ENCODE measurements at places on chromosomes 16 and 17.

DNA sequence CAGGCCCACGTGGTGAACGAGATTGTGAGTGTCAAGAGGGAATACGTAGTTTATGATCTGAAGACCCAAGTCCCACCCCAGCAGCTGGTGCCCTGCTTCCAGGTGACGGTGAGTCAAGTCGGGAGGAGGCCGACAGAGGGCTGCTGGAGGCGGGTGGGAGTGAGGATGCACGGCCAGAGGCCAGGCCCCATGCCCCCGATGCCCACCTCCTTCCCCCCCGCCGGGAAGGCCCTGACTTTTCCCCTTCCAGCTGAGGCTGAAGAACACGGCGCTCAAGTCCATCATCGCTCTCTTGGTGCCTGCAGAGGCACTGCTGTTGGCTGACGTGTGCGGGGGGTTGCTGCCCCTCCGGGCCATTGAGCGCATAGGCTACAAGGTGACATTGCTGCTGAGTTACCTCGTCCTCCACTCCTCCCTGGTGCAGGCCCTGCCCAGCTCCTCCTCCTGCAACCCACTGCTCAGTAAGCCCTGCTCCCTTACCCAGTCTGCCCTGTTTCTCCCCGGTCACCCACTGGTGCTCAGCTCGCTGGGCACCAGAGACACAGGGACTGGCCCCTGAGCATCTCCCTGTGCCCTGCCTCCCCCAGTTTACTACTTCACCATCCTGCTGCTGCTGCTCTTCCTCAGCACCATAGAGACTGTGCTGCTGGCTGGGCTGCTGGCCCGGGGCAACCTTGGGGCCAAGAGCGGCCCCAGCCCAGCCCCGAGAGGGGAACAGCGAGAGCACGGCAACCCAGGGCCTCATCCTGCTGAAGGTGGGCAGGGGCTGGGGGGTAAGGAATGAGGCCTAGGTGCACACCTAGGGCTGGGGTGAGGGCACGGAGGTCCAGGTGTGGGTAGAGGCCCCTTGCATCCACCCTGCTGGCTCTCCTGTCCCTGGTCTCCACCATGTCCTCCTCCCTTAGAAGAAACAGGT, 2.6 kb downstream of the ZACN start:
- no peak for DNase-seq

GRCh38 chr16:56669840-56670619, 416 bp downstream of the MT1H start:
- DNase-seq = no peak

DNA sequence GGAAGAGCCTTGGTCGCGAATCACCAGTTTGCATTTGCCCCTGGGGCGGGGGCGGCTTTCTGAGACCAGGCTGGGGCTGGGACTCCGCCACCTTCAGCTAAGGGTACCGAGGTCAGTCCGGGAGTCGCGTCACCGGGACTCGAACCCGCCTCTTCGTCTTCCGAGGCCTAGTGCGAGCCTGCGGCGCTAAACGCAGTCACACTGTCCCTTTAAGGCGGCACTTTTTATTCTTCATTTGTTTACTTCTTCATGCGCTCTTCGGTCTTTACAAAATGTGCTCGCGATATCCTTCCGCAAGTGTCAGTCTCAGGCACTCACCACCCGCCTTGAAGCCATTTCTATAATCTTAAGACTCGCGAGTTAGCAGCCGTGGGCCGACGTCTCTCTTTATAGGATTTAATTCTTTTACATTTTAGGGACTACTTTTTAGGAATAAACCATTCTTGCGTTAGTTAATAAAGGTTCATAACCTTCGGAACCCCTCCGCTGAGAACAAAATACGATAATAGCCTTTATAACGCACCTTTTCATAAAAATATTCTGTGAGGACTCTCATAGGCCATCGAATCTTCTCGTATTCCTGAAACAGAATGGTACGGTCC, 593 bp upstream of the HEXIM1 start:
- DNase-seq = peak; percentile 92

DNA sequence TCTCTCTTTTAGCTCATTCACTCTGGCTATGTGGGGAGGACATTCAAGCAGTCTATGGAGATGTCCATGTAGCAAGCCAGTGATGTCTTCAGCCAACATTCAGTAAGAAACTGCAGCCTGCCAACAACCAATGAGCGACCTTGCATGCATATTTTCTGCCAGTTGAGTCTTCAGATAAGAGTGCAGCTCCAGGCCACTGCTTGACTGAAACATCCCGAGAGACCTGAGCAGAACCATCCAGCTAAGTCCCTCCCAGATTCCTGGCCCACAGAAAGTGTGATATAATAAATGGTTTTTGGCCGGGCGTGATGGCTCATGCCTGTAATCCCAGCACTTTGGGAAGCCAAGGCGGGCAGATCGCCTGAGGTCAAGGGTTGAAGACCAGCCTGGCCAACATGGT, 10.5 kb upstream of the C17orf58 start:
- no peak for DNase-seq

DNA sequence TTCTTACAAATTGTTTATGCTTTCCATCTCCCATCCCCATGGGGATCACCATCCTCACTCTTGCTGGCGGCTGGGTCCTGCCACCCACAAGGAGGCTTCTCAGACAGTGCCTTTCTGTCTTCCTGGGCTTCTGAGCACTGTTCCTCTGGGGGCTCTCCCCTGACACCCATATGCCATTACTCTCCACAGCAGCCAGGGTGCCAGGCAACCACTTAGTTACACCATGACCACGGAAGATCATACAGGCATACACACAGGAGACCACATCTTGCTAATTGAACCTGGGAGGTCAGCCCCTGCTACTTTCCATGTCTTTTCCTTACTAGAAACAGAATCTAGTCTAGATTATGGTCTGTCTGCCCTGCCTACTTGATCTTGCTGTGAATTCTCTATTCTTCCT, 27.7 kb upstream of the HS3ST2 start:
- DNase-seq = no peak

- DNase-seq = no peak
Measured at GRCh38 chr17:82108038-82108437, 10.0 kb upstream of the FASN start.

DNA sequence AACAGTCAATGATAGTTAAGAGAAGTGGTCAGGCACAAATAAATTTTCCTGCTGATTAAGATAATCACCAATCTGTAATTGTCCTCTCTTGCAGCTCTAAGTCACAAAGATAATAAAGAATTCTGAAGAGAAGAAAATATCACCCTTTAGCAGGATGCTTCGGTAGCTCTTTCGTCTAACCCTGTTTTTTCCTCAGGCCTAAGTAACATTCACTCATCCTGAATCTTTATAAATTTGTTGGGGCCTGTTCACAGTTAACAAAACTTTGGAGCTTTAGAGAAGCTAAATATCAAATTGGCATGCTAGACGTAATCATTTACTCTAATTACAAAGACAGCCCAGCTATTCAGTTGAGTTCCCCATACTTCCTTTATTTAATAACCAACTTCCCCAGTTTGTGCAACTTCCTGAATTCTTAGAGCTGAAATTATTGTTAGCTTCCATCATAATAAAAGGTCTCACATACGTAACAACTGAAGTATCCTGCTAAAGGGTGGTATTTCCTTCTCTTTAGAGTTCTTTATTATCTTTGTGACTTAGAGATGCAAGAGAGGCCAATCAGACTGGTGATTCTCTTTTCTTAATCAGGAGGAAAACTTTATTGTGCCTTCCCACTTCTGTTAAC, 118.6 kb downstream of the TANGO6 start:
- peak; percentile 1 for DNase-seq

DNA sequence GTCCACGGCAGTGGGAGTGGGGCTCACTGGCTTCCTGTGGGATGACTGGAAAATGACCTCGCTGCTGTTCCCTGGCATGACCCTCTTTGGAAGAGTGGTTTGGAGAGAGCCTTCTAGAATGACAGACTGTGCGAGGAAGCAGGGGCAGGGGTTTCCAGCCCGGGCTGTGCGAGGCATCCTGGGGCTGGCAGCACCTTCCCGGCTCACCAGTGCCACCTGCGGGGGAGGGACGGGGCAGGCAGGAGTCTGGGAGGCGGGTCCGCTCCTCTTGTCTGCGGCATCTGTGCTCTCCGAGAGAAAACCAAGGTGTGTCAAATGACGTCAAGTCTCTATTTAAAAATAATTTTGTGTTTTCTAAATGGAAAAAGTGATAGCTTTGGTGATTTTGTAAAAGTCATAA, 7.8 kb upstream of the RNF213 start:
- DNase-seq = peak; percentile 84

DNA sequence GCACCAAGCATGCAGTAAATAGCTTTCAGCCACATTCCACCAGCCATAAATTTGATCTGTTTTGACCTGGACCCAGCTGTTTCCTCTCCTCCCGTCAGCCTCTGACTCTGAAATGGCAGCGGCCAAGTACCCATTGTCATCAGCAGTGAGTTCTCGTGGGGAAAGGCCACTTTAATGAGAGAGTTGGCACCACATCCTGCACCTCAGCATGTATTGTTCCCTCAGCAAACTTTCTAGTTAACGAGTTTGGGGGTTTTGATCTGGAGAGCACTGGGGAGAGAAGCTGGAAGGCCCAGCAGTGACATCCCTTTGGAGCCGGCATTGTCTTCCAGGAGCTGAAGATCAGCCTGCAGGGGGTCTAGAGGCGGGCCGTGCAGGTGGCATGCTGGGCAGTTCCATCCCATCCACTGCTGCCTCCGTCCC, 84.9 kb downstream of the RPA1 start:
- no peak for DNase-seq

GRCh38 chr16:3051494-3051893, 5.1 kb downstream of the MMP25 start:
- no peak for DNase-seq

DNA sequence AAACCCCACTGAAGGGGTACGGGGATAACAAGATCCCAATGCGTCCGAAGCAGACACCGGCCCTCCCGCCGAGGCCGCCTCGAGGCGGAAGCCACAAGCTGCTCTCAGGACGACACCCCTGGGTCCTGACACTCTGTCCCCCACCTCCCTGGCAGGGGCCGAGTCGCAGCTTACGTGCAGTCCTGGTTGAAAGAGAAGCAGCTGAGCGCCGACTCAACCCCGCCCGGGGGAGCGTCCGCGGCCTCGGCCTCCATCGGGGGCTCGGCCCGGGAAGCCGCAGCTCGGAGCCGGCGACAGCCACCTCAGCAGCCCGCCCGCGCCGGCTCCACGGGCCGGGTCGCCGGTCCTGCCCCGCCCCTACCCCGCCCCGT, at the start of gene WIPI1:
Gene WIPI1 (minus strand): TSS at position 329 of the 371 bp plus-strand sequence. CDS start 75 bp downstream, at position 254.
- DNase-seq = no peak

GRCh38 chr16:48895142-48895541, 285.2 kb upstream of the N4BP1 start:
- no peak for DNase-seq

DNA sequence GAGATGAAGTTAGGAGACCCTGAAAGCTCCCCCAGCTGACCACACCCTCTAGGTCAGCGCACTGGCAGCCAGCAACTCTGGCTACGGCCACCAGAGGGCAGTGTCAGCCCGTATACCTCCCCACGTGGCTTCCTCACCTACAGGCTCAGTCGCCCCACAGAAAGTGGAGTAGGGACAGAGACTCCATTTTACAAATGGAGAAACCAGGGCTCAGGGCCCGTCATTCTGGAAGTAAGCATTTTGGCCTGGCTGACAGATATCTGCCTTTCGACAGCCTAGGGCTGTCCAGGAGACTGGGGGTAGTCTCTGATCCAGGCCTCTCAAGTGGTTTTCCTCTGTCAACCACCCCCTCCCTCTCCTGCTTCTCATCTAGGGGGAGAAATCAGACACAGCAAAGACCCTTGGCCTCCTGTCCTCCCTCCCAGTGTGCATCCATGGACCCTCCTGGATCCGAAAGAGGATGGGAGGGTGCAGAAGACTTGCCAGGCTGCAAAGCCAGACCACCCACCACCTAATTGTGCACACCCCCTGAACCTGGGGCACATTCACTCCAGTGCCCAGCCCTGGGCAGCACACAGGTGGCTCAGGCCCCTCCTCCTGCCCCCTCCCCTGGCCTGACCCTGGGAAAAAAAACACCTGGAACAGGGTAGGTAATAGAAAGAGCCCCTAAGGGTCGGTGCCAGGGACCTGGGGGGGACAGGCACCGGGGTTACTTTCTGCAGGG, 3.8 kb upstream of the HAP1 start:
- peak; percentile 72 for DNase-seq

DNA sequence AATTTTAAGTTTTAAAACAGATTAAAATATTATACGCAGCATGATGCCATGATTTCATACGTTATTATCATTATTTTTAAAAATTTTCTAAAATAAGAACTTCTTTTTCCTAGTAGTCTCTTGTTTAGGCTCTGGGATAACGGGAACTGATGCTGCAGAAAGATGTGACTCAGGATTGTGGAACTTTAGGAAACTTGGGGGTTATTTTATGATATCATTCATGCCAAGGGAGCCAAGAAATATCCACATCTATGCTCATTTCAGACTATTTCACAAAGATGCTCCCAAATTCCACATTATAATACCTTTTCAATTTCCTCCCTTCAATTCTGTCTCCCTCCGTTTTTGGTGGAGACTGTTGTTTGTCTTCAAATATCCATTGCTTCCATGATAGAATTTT, 236.4 kb downstream of the HS3ST3A1 start:
- no peak for DNase-seq

GRCh38 chr17:15380446-15380845, 39.0 kb upstream of the TEKT3 start:
- DNase-seq = no peak

- no peak for DNase-seq
Measured at GRCh38 chr16:55393991-55394390, 70.0 kb downstream of the IRX6 start.

DNA sequence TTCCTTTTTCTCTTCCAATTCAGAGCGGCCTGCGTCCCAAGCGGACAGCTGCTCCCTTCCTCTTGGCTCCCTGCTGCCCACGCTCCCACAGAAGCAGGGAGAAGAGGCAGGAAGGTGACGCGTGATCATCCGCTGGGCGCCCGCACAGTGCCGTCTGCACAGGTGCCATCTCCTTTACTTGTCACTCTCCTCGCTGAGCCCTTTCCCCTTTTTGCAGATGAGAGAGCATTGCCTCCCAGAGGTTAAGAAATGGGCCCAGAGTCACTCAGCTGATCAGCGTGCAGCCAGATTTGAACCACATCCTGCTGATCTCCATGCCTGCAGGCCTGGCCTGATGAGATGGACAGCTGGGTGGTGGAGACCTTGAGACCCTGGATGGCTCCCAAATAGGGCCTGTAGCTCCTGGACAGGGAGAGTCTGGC, 299.8 kb downstream of the SEC14L1 start:
- DNase-seq = no peak

Measured in CD4-positive, alpha-beta T cell treated with Interleukin-4 for 4 hours (primary cell).